MM.1S (cell line): ENCODE measurements at places on chromosomes 2 and 18.

GRCh38 chr2:98806236-98806697 lies 75.3 kb upstream of the MGAT4A start:
- no peak for DNase-seq

GRCh38 chr2:55163941-55164390 lies 68.1 kb downstream of the CLHC1 start:
- no peak for DNase-seq

DNA sequence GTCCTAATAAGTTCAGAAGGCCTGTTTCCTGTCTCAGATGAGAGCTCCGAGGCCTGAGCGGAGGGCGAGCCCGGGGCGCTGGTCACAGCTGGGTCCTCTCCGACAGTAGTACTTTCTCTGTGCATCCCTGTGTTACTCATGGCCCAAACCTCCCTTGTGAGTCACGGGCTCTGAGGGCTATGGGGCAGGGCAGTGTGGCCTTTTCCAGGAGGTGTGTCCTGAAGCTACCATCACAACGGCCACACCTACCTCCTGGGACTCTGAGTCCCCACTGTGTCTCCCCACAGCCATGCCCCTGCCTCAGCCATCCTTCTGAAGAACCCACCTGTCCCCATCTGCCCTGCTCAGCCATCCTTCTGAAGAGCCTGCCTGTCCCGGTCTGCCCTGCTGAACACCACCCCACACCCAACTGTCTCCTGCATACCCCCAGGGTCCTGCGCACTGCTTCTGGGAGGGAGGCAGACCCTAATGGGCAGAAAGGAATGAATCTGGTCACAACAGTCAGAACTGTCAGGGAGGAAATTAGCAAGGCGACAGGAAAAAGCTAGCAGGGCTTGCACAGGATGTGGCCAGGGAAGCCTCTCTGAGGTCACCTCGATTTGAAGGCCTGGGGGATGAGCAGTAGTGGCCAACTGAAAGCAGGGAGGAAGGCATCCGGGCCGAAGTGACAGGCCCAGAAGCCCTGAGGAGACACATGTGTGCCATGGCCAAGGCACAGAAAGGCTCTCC lies 145.4 kb upstream of the RIOK3 start:
- no peak for DNase-seq

GRCh38 chr2:128363934-128364361 lies 45.3 kb upstream of the HS6ST1 start:
- no peak for DNase-seq

GRCh38 chr2:145561152-145561551 lies 1041.2 kb upstream of the ZEB2 start:
- no peak for DNase-seq

GRCh38 chr2:46999084-46999483 lies 83.5 kb upstream of the MCFD2 start:
- no peak for DNase-seq

GRCh38 chr2:183349091-183349490 lies 224.8 kb downstream of the NUP35 start:
- DNase-seq, result peak; percentile 67

GRCh38 chr2:168424112-168424951 lies 31.7 kb upstream of the CERS6 start:
- DNase-seq, result no peak

DNA sequence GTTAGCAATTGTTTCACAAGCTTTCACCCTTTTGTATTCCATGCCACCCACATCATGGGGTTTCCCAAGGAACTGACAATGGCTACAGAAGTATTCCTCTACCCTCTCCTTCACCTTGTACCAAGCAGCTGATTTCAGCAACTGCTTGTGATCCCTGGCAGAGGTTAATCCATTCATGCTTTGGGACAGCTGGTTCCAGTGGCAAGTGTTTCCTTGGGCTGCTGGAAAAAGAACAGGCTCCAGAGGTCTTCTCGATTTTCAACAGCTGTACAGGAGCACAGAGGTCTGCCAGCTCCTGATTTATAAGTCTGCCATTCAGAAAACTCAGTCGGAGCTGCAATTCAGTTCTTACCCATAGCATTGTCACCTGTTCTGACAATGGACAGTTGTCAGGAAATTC lies 239.2 kb upstream of the CWC22 start:
- DNase-seq, result no peak

- DNase-seq, result no peak
Measured at GRCh38 chr2:207269038-207269437, 103.3 kb upstream of the KLF7 start.

DNA sequence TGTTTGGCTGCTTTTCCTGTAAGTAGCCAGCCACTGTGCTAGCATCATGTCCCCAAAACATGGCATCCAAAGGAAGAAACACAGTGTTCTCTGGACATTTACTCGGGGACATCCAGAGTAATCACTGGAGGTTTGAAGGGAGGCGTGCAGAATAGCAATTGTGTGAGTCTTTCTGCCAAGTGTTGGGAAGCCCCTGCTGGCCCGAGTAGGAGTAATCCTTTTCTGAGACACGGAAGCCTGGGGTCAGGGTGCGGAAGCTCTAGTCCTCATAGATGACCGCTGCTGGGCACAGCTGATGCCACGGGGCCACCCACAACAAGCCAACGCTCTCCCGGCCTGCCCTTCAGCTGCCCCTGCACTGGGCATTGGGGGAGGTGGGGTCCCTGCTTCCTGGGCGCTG lies 24.8 kb upstream of the HDAC4 start:
- no peak for DNase-seq

DNA sequence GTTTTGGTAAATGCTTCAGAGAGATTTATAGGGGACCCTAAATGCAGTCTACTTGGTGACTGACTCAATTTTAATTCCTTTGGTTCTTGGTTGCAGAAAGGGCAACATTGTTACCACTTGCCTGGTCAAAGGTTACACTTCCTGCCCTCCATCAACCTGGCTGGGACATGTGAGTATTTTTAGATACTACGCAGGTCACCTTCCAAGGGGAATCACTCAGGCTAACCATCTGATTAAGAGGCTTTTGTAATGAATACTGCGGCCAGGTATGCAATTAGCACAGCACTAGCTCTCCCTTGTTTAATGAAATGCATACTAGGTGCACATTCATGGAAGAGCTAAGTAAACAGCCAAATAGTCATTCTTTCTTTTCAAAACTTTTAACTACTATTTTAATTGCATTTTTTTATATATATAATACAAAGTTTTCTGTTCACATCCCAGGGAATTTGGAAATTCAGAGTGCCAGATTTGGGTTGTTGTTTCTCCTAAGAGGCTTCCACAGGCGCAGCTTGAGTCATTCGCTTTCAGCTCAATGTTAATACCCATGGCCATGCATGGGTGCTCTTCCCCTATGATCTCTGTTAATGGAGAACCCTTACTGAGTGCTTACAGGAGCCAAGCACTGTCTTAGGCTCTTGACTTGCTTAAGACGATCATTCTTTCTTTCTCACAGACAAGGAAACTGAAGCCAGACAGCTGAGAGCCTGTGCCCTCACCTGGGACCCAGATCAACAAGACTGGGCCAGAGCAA lies 152.2 kb downstream of the MTX2 start:
- DNase-seq, result no peak

- DNase-seq, result no peak
Measured at GRCh38 chr2:152505495-152505906, 170.5 kb downstream of the FMNL2 start.
